ENCODE measurements at places on chromosomes 1 and 21.

DNA sequence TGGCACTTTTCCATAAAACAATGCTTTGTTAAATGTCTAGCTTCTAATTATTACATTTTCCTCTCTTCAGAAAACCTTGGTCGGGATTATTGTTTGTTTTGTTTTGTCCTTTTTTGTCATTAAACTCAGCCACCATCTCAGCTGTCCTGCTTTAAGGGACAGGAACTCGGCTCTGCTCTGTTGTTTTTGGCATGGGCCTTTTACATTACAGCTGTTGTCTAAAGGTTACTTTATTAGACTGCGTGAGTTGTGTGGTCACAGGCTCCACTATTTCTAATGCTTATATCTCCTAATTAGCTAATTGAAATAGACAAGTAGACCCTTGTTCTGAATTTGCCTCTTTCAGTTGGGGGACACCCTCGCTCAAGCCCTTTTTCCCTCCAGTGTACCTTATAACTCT is 1.6 kb downstream of the PALMD start:
- no peak for DNase-seq

GRCh38 chr1:2556277-2556677 is at the start of gene TNFRSF14:
Gene TNFRSF14 (plus strand): TSS chr1:2556371. CDS start chr1:2556665, 294 bp downstream.
- peak; percentile 92 for DNase-seq

- peak; percentile 95 for DNase-seq
Observed at GRCh38 chr1:156281281-156281680, 1.3 kb downstream of the SMG5 start.

DNA sequence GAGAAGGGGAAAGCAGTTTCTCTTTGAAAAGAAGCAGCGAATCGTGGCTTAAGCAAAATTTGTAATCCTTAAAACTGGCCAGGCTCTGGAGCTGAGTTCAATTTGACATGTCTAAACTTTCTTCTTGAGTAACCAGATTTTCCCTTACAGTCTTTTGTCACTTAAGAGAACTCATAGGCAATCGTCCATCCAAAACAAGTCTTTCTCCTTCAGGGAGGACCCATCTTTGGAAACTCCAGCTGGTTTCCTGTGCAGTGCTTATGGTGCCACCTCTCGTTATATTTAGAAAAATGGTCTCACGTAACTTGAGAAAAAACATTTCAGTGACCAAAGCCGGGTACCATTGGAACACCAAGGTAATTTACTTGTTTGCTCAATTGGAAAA is 1.8 kb upstream of the PTTG1IP start:
- peak; percentile 36 for DNase-seq

- DNase-seq, result no peak
Observed at GRCh38 chr1:76759950-76760349, 107.3 kb upstream of the ST6GALNAC5 start.

- no peak for DNase-seq
Observed at GRCh38 chr1:67043366-67043765, 10.6 kb downstream of the SLC35D1 start.

DNA sequence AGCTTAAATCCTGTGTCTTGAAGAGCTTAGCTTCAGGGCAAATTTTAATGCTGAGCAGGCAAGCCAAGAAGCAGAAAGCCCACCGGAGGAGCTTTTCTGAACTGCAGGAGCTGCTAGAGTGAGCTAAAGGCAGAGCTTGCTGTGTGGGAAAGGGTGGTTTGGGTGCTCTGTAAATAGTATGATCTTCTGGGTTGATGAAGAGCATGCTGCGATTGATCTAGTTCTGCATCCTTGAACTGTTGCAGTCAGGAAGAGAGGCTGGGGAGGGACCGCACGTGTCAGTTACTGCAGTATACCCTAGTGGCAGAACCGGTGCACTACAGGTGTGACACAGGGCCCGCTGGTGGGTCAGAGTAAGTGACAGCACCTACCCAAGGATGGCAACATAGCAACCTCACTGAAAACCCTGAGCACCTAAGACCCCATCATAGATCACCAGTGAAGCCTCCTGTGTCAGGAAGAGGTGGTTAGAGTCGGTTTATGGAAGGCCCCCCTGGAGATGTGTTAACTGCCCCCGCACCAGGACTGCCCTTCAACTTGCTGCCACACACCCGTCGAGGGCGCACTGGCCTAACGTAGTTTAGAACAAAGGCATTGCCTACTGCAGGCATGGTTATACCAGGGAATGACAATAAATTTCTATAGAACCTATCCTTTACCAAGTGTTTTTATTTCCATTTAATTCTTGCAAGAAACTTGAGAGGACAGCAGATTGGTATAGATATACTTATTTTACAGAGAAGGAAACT is 146.0 kb upstream of the KIAA0040 start:
- peak; percentile 84 for DNase-seq

DNA sequence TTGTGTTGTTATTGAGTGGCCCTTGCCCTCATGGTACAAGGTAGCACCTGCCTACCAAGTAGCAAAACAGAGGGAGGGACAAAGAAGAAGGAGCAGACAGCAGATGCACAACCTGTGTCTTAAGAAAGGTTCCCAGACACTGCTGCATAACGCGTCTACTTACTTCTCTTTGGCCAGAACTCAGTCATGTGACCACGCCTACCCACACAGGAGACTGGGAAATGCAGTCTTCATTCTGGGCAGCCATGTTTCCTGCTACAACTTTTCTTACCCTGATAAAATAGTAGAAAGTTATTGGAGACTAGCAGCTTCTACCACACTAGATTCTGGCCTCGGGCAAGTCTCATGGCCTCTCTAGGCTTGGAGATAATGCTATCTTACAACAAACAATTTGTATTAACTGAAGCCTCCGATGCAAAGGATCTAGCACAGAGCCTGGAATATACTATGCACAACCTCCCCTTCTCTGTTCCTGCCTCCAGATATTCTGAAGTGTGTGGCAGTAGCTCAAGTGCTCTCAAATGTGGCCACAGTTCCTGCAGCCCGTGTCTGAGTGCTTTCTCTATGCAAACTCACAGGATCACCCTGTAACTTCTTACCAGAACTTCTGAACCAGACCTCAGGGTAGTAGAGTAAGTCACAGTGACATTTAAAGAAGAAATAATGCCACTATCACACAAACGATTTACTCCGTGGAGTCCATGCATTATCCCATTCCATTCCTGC is 34.1 kb upstream of the BTG2 start:
- DNase-seq, result peak; percentile 83

DNA sequence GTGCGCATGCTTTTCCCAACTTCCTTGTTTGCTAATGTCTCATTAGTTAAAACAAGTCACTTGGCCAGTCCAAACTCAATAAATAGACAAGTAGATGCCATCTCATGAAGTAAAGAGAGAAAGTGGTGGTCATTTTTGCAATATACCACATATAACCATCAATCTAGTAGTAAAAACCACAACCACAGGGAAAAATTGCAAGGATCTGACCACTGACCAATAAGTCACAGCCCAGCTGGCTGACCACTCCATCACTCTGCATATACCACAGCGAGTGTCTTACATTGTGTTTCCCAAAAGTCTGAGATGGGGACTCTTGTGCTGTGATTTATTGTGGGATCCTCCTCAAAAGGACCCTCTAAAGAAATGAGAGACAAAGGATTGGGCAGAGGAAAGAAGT is 76.0 kb downstream of the FH start:
- no peak for DNase-seq

DNA sequence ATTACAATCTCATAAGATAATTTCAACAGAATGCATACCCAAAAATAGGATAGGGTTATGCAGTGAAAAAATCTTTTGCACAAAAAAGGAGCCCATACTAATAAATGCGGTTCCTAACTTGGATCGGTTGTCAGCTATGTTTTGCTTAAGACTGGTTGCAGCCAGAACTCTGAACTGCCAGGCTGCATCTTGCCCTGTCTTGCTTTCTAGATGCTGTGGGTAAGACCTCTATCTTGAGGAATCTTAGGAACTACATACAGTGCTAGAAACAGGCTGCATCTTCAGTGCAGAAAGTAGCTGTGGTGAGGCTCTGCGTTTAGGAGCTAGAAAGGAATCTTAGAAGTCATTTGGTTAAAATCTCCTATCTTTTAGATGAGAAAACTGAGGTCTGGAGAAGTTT is 45.6 kb upstream of the PLA2G4A start:
- no peak for DNase-seq

- no peak for DNase-seq
Observed at GRCh38 chr21:43736224-43736883, 17.4 kb downstream of the PDXK start.

DNA sequence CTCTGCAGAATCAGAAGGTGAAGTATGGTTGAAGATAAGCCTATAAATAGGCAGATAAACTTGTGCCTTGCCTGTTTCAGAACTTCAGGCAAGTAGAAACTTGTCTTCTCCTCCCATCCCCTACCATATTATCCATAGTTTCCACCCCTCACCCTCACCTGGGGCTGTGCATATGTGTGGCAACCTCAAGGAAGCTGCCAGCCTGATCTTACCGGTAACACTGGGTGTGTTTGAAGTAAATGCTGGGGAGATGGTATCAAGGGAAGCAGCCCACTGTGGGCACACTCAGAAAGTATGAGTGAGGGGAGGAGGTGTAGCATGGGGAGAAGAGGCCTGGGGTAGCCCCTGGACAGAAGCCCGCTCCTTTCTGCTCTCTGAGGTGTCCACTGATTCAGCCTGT is 14.5 kb downstream of the VANGL2 start:
- DNase-seq, result no peak

GRCh38 chr1:59703918-59704378 is 110.8 kb upstream of the HOOK1 start:
- DNase-seq, result no peak

DNA sequence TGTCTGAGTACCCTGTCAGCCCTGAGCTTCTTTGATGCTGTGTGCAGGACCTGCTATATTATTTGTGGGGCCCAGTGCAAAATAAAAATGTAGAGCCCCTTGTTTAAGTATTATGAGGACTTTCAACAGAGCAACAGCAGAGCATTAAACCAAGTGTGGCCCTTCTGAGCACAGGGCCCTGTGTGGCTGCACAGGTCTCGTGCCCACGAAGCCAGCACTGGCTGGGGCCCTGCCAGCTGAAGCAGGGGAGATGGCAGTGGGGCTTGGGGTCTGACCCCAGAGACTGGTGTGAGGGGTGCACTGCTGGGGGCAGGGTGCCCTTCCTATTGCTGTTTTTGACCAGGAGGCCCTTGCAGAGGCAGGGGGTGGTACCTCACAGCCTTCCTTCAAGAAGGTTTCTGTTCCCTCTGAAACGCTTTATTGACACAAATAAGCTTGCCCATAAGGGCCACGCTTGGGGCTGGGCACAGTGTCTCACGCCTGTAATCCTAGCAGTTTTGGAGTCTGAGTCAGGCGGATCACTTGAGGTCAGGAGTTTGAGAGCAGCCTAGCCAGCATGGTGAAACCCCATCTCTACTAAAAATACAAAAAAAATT is 2.2 kb upstream of the SEMA4A start:
- DNase-seq, result peak; percentile 61

- DNase-seq, result no peak
Observed at GRCh38 chr1:15736038-15736891, at the start of gene SLC25A34. Gene SLC25A34 (plus strand): TSS chr1:15736258. CDS start chr1:15736486, 228 bp downstream.

DNA sequence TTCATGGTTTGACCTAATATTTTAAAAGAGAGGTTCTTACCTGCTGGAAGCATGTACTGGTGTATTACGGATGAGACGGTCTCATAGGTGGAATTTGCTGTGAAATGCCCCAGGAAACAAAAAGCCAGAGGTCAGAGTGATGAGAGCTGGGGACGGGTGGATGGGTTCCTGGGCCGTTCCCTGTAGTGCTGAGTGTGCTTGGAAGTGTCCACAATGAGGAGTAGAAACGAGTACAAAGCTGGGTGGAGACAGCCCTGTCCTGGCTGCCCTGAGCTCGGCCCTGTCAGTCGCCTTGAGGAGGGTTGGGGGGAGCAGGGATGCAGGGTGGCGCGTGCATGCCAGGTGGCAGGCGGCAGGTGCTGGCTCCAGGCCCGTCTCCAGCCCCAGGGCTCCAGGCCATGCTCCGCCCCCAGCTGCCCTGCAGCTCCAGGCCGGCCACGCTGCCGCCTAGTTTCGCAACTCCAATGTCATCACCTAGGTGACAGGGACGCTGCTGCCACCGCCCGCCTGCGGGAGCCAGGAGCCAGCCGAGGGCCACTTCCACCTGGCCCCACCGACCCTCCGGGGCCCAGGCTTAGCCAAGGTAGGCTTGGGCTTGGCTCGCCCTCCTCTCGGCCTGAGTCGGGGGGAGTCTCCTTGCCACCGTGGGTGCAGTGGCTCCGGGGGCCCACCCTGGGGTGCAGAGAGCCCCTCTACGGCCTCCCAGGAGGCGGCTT is 16.4 kb downstream of the TP73 start:
- no peak for DNase-seq

GRCh38 chr1:3337798-3338724 is 116.4 kb upstream of the ARHGEF16 start:
- DNase-seq, result no peak

- DNase-seq, result no peak
Observed at GRCh38 chr1:31239653-31240241, at the start of gene NKAIN1. Gene NKAIN1 (minus strand): TSS chr1:31239887. CDS start chr1:31239547, 340 bp downstream.

- DNase-seq, result no peak
Observed at GRCh38 chr1:184935920-184936798, 38.1 kb downstream of the NIBAN1 start.

DNA sequence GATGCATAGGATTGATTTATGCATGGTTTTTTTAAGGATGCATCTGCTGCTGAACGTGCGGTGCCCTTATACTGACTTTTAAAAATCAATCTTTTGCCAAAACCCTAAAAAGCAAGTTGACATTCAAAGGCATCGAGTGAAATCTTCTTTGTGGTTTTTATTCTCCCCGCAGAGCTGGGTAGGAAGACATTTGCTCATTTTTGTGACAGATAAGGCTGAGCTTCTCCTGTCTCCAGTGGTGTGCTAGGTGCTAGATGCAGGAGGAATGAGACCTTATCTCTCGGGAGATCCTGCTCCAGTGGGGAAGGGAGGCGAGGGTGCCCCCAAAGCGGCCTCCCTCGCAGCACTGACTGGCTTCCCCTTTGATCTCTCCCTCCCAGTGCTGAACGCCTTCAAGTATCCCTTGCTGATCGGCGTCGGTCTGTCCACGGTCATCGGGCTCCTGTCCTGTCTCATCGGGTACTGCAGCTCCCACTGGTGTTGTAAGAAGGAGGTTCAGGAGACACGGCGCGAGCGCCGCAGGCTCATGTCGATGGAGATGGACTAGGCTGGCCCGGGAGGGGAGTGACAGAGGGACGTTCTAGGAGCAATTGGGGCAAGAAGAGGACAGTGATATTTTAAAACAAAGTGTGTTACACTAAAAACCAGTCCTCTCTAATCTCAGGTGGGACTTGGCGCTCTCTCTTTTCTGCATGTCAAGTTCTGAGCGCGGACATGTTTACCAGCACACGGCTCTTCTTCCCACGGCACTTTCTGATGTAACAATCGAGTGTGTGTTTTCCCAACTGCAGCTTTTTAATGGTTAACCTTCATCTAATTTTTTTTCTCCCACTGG is 14.9 kb upstream of the CD101 start:
- no peak for DNase-seq

GRCh38 chr1:162020150-162020549 is 3.5 kb downstream of the OLFML2B start:
- no peak for DNase-seq

- DNase-seq, result no peak
Observed at GRCh38 chr1:234692966-234693580, 83.1 kb upstream of the IRF2BP2 start.

All from NAMALWA (cell line).